ENCODE measurements at places on chromosomes 4 and X. TPM values are rescaled to one million over a fixed set of nuclear protein-coding genes. Genes with fewer than 3 reads are reported as not detected.

DNA sequence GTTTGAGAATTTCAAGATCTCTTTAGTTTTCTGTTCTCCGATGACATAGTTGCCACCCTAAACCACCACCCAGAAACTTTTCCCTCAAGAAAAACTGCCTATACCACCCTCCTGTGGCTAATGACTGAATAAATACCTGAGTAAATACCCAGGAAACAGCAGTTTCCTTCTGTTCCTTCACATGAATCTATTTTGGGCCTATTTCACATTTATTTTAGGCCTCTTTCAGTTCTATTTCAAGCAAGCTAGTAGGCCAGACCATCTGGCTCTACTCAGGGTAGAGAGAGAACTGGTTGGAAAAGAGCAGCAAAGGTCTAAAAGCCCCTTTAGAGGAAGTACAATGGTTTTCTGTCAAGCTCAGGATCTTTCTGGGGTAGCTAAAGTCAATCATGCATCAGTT, 23.4 kb downstream of the ARHGEF9 start:
- DNase-seq = no peak

DNA sequence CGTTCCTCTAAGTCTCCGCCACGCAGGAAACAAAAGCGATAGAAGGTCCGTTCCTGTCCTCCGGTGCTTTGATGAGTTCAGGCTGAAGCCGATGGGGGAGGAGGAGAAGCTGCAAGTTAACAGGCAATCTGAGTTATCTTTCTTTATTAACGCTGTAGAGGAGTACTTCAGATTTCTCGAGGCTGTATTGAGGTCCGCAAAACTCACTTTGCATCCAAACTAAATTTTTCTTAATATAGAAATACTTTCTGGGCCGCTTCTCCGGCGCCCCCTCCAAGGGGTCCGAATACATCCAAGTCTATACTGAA, 395 bp upstream of the SOWAHB start:
- no peak for DNase-seq

DNA sequence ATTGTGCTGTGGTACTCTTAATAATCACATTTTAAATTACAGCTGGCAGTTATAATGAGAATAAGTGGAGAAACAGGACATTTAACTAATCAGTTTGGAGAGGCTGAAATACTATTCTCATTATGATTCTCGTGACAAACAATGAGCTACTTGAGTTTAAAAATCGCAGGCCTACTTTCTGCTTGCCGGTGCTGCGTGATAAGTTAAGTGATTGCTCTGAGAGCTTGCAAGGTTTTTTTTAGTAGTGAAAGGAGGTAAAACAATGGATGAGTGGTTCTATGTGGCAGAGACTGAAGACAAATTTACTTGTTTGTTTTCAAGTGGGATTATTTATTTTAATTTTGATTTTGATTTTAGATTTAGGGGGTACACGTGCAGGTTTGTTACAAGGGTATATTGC, 114.0 kb downstream of the RAPGEF2 start:
- no peak for DNase-seq

The TMPRSS11D gene
- total RNA-seq = 0.19 TPM

- peak; percentile 40 for DNase-seq
Measured at GRCh38 chrX:39445336-39445735, 644.1 kb downstream of the MID1IP1 start.

DNA sequence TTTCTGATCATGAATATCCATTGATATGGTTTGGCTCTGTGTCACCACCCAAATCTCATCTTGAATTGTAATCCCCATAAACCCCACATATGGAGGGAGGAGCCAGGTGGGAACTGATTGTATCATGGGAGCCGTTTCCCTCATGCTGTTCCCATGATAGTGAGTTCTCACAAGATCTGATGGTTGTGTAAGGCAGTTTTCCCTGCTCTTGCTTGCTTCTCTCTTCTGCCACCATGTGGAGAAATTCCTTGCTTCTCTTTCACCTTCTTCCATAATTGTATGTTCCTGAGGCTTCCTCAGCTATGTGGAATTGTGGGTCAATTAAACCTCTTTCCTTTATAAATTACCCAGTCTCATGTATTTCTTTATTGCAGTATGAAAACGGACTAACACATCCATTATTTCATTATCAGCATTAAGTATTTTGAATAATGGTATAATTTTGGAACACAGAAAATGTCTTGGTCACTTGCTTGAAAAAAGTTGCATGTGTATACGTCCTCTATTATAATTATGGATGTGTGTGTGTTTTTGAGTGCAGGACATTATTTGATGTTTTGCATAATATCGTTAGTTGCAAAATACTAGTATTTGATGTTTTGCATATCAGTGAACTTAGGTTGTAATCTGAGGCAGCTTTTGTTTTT, 334.6 kb downstream of the PCDH10 start:
- peak; percentile 24 for DNase-seq

GRCh38 chrX:118114971-118115370, 1.6 kb downstream of the KLHL13 start:
- no peak for DNase-seq

DNA sequence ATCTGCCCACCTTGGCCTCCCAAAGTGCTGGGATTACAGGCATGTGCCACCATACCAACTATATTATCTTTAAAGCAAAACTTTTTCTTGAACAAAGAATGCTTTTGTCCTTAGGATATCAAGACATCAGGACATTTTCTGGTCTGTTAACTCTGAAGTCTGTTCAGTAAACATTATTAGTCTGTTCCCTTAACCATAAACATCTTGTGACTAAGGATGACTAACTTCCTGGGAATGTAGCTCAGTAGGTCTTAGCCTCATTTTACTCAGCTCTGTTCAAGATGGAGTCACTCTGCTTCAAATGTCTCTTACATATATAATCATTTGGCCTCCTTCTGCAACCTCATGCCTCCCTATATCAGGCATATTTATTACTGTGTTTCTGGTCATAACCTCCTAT, 122.9 kb downstream of the UBE2NL start:
- DNase-seq = no peak

DNA sequence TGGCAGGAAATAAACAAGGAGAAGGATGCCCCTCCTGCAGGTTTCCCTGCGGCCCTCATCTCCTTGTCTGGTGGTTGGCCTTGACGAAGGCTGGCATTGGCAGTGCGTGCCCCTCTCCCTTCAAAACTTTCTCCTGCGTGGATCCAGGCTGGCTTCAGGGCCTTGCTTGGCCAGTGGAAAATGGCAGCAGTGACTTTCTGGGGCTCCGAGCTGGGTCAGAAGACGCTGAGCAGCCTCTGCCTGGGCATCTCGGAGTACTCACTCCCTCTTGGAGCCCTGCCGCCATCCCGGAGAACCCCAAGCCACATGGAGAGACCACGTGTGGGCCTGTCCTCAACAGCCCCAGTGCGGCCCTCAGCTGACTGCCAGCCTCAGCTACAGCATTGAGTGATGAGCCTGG, 39.5 kb downstream of the ADRA2C start:
- DNase-seq = no peak

DNA sequence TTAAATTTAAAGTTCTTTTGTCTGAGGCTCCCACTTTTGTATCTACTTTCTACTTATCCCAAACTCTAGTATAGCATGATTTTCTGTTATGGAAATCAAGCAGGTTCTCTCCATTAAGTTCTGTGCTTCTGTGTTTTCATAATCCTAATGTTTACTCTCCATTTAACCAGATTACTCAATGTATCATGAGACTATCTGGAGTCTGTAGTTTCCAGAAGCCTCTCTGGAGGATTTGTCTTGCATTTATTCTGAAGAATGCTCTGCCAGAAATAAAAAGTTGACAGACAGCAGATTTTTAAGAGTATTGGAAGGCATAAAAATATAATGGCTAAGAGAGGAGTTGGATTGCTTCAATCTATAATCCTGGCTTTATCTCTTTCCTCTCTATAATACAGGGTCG, 39.2 kb upstream of the PLS3 start:
- DNase-seq = no peak

- no peak for DNase-seq
Measured at GRCh38 chr4:52425751-52426326, 233.3 kb downstream of the USP46 start.

DNA sequence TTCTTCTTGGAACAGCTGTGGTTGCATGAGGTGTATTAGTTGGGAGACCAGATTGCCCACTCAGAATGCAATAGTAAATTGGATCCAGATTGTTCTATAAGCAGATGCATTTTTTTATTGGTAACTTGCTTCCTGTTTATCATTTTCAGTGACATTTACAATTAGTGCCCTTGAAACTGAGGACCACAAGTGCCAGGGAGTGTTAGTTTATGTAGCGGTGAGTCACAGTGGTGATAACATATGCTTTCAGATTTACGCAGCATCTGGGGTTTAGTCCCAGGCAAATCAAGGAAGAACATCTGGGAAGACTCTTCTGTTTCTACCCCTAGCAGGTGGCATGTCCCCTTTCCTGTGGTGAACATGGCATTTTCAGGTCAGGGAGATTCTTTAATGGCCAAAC, 24.1 kb downstream of the FRMPD4 start:
- no peak for DNase-seq

DNA sequence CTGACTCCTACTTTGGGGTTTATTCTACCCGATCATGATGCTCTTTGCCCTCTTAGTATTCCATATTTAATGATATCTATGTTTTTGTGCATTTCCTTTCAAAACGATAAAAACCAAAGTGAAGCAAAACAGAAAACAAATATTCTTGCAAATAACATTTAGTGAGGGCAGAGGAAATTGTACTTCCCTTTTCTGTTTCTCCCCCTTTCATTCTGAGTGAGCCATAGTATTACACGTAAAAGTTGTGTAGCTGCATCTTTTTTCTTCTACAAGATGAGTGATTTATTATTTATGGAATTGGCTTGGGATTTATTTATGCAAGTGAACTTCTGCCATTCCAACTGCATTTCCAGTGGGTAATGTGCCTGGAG, 109.9 kb downstream of the AFF2 start:
- no peak for DNase-seq
